Hematopoietic multipotent progenitor cell treated with erythropoietin and hydrocortisone succinate and interleukin-3 and kit ligand, for 8 days (in vitro differentiated cells): ENCODE measurements at places on chromosomes 4 and X.

DNA sequence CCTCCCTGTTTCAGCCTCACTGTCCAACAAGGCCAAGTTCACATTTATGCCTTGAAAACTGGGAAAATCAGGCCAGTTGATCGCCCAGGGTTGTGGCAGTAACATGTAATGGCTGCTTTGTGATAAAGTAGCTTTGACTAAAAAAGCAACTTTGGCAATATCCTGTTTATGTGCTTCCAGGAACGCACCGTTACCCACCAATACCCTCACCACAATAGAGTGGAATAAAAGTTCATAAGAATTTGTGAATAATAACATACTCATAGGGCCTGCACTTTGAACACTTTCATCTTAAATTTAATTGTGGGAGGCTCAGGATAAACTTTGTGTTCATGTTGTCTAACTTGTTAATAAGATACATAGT is 80.7 kb upstream of the MAML3 start:
- DNase-seq: no peak

DNA sequence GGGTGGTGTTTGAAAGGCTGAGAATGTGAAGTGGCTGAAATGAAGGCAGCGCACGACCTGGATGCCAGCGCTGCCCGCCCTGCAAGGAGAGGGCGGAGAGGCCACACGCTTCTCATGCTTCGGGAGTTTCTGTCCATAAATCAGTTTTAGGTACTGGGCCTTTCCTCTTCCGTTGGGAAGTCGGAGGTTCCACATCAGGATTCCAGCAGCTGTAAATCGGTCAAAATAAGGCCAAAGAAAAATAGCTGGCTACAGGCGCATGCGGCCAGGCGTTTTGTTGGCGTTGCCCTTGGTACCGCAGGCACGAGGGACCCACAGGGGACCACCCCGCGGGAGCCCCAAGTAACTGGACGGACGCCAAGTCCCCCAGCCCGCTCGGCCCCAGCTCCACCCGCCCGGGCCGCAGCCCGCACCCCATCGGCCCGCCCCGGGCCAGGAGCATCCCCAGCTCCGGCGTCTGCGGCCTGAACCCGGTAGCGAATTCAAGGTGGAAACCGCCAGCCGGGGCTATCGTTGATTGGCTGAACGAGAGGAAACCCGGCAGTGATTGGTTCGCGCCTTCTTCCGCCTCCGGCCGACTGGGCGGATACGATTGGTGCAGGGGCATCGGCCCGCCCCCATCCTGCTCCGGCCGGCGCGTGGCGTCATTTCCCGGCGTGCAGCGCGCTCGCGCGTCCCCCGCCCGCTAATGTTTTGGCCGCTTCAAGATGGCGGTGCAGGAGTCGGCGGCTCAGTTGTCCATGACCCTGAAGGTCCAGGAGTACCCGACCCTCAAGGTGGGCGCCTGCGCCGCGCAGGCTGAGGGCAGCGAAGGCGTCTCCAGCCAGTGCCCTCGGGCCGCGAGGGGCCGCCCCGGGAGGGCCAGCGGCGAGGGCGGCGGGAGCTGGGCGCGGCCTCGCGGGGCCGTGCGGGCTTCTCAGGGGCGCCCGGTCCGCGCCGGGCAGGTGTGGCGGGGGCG is at the start of gene MAEA:
MAEA (plus strand) TSS at position 685 of the 958 bp plus-strand sequence; CDS start at position 708, 23 bp downstream.
- peak; percentile 97 for DNase-seq

DNA sequence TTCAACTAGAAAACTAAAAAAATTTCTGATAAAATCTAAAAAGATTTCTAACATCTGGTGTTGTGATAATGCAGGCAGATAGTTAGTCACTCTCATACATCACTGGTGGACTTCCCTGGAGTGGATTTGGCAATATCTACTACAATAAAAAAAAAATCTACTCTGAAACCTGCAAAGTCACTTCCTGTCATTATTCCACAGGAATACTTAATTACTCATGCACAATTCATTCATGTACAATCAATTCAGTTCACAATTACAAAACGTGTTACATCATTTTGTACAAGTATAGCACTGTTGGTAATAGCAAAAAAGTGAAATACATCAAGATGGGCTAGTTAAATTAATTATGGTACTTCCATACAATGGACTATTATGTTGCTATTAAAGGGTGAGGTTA is 16.5 kb upstream of the RHOH start:
- DNase-seq: peak; percentile 30

DNA sequence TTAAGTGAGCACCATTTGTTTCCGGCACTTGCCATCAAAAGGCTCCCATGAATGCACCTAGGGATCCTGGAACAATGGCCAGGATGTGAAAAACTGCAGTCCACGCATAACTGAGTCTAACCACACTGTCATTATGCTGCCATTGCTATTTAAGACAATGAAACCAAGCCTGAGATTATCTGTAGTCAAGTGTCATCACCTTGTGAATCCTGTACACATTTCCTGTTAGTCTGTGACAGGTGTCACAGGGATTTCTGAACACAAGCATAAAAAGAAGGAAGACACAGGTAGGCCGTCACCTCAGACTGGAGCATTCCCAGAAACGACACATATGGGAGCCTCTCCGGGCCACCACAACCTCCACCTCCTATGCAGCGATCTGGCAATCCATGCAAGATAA is 66.7 kb downstream of the HADH start:
- no peak for DNase-seq

DNA sequence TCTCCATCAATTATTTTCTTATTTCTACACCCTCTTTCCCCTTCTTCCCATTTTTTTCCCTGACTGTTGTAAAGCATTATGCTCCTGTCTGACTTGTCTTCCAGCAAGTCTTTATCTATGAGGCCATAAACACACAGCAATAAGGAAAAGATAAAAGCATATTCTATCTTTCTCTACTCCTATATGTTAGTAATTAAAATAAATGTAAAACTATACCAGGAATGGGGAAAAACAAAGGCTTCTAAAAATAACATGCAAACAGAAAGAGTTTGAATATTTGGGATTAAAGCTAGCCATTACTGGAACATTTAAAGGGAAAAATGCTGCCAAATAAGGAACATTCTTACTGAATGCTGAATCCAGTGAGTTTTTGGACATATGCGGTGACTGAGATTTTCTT is 471.7 kb upstream of the HS3ST1 start:
- DNase-seq: no peak

GRCh38 chrX:43676971-43677572 is 21.0 kb downstream of the MAOA start:
- no peak for DNase-seq

DNA sequence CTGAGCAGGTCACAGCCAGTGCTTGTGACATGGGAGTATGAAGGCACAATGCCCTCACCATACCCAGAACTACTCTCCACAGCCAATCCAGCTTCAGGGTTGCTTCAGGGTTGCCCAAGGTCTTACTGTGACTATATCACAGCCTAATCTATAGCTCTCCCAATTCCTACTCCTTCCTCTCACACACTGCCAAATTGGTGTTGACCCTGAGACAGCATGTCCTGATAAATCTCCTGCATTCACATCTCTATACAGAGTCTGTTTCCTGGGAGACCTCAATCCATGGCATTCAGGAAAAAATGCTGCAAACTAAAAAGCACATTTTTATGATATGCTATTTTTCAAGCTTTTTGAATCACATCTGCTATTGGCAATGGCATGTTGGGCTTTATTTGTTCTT is 456.7 kb downstream of the GRID2 start:
- no peak for DNase-seq

- peak; percentile 92 for DNase-seq
Observed at GRCh38 chr4:183348706-183349659, 26.8 kb upstream of the CLDN24 start.

GRCh38 chr4:163878336-163879121 is 384.0 kb downstream of the TMA16 start:
- DNase-seq: no peak

- no peak for DNase-seq
Observed at GRCh38 chr4:153486281-153487151, 20.4 kb downstream of the TMEM131L start.

DNA sequence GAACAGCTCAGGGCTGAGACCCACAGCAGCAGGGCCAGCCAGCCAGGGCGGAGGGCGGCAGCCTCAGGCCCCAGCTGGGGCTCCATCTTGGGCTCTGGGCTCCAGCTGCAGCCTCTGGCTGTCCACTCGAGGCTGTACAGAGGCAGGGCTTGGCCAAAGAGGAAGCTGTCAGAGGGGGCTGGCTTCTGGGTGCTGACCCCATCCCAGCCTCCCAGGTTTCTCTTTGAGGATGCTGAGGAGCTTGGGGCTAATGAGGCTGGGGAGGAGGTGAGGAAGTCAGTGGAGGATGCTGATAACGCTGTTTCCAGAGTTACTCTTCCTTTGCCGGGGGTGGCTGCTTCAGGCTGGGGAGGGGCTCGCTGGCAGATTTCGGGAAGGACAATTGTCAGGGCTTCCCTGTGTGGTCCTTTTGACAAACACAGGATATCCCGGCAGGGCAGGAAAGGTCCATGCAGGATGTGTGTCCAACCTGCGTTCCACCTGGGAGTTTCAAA is at the start of gene DIPK2B:
DIPK2B (minus strand) TSS at position 136 of the 494 bp plus-strand sequence; CDS start at position 86, 50 bp downstream.
- no peak for DNase-seq

- DNase-seq: no peak
Observed at GRCh38 chr4:89157488-89158024, 46.2 kb downstream of the TIGD2 start.

- peak; percentile 9 for DNase-seq
Observed at GRCh38 chr4:77538574-77539157, 67.0 kb upstream of the CXCL13 start.

GRCh38 chrX:73850124-73851013 is 287.4 kb downstream of the CHIC1 start:
- no peak for DNase-seq

DNA sequence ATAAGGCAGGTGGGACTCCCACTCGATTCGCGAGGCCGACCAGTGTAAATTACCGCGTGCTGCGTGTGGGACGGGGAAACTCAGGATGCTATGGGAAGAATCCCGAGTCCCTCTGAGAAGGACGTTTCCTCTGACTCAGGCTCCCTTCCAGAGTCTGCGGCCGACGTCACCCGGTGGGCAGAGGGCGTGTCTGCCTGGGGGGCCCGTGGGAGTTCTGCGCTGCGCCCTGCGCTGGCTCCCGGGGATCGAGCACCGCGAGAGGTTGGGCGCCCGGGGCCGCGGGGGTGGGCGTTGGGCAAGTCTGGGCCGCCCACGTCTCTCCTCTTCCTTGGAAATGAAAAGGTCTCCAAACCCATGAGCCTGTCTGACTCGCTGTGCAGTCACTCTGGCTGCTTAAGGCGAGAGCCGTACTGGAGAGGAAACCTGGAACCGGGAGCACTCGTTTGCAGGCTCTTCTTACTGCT is 568 bp downstream of the NIPAL1 start:
- DNase-seq: no peak

GRCh38 chr4:17094159-17094875 is 195.9 kb upstream of the LDB2 start:
- no peak for DNase-seq

- no peak for DNase-seq
Observed at GRCh38 chrX:41022566-41022965, 62.7 kb upstream of the USP9X start.

DNA sequence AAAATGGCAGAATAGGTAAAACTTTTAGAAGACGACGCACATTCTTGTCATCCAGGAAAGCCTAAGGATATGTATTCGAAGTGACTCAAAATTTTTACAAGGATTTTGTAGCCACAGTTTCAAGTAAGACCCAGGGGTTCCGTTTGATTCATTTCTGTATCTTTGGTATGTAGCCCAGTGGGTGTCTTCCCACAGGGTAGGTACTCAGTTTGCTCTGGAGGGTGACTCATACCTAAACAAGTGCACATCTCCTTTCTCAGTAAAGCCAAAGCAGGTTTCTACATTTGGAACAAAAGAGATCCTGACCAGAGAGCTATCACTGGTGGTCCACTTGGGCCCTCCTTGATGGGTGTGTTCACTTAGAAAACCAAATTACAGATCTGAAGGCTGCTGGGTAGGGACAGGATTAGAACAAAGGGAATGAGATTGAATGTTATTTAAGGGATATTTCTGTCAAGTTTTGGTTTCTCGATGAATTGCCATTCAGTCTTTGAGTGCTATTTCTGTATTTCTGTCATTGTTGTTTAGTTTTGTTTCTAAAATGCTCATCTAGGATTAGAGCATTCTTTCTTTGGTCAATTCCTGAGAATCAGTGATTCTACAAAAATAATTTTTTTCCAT is 56.1 kb downstream of the PLS3 start:
- no peak for DNase-seq

DNA sequence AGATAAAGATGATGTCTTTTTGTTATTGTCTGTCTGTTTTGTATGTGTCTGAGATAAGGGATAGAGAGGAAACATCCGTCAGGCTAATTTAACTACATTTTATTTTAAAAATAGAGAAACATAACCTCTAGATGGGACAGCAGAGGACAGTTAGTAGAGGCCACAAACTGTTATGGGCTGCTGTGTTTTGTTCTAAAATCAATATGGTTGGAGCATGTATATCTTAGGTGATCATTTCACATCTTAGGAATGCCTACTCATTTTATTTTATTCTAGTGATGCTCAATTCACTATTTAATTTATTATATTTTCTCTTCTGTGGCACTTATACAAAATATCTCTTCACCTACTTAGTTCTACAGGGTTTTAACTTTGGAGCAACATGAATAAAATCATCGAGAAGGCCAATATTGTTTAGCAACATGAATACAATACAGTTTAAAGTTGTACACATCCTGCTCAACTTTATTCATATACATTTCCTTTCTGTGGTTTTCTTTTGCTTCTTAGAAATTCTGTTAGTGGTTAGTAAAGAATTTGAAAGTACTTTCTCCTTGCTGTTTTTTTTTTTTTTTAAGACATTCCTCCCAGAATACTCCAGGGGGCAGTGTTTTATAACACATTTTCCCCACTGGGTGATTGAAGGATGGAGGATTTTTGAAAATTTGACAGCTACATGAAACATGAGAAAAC is 392.9 kb downstream of the UNC5C start:
- DNase-seq: peak; percentile 50

GRCh38 chrX:147978931-147979330 is 2.2 kb upstream of the FMR1NB start:
- DNase-seq: no peak

DNA sequence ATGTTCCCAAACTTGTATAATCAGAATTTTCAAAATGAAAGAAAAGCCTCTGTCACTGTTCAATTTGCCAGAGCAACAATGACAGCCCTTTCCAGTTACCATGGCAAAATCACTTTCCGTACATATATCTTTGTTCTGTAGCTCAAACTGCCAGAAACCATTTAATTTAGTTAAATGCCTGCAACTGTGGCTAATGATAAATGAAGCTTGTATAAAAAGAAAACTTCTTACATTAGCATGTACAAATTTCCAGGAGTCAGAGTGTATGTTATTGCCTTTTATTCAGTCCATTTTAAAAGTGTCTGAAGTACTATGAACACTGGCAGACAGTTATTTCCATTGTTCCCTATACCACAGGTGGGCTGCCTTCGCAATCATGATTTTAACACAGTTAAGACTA is 30.3 kb downstream of the ARAP2 start:
- DNase-seq: no peak

GRCh38 chr4:15504041-15504440 is 34.4 kb downstream of the CC2D2A start:
- DNase-seq: no peak

GRCh38 chr4:43066415-43066814 is 173.9 kb downstream of the GRXCR1 start:
- DNase-seq: no peak

- DNase-seq: no peak
Observed at GRCh38 chr4:19402581-19403065, 849.1 kb upstream of the SLIT2 start.
